ENCODE measurements at places on chromosomes 5 and 9.

DNA sequence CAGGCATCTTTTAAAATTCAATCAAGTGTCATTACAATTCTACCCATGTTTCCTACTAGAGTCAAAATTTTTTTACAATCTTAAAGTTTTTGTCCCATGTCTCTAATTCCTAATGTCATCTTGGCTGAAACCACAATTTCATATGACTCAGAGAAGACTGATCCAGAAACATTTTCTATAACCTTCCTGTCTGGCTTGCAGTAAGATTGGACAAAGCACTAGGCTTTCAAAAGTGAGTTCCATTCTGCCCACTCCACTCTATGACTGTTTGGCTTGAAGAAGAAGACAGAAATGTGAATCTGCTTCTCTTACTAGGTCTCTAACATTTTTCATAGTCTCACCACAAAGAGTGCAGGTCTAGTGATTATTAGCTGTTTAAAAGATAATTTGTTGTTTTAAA is 88.8 kb downstream of the NR3C1 start:
- no peak for DNase-seq

- no peak for DNase-seq
Observed at GRCh38 chr9:133576031-133576874, 32.9 kb downstream of the FAM163B start.

- DNase-seq = no peak
Observed at GRCh38 chr5:139148986-139149385, 49.2 kb downstream of the SIL1 start.

GRCh38 chr5:65791712-65792673 is 70.0 kb downstream of the NLN start:
- DNase-seq = peak; percentile 41

DNA sequence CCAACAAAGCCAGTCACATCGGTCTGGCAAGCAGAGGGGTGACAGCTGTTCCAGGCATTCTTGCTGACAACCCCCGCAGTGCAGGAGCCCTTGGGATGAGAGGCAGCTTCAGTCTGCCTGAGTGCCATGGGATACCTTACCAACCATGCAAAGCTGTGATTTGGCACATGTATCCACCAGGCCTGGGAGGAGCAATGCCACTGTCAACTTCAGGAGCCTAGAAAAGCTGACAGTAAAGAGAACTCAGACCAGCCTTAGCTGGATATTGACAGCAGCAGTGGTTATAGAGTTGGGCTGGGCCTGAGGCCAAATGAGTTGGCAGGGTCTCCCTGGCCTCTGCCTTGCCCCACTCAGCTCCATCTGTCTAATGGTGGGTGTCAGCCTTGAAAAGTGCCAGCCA is 10.1 kb upstream of the PLPPR1 start:
- peak; percentile 61 for DNase-seq

GRCh38 chr5:120765189-120765588 is 301.1 kb downstream of the PRR16 start:
- no peak for DNase-seq

GRCh38 chr5:146025114-146025680 is 80.2 kb downstream of the PLAC8L1 start:
- DNase-seq = no peak

- no peak for DNase-seq
Observed at GRCh38 chr9:89408628-89409101, 89.2 kb downstream of the SEMA4D start.

- no peak for DNase-seq
Observed at GRCh38 chr5:101045689-101046088, 142.6 kb upstream of the ST8SIA4 start.

GRCh38 chr9:96085491-96086143 is 210.1 kb downstream of the ERCC6L2 start:
- no peak for DNase-seq

GRCh38 chr5:171762903-171763302 is 22.7 kb upstream of the SMIM23 start:
- DNase-seq = peak; percentile 64

GRCh38 chr9:16954040-16954439 is 83.6 kb upstream of the BNC2 start:
- no peak for DNase-seq

DNA sequence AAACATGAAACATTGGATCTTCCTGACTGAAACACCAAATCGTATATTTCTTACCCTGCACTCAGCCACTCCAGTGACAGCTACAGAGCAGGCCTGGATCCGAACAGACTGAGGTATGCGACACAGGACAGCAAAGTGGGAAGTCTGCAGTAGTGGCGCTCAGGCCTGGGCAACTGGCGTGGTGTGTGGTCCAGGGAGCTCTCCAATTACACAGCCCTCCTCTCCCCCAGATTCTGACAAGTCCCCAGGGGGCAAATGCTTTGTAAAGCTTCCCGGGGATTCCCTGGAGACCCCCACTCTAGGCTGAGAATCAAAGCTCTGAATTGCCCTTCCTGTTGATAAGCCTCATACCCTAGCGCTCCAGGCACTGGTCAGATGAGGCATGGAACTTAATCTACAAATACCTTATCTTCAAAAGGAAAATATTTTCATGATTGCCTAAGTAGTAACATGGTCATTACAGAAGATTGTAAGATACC is 104.8 kb upstream of the ERCC6L2 start:
- no peak for DNase-seq

DNA sequence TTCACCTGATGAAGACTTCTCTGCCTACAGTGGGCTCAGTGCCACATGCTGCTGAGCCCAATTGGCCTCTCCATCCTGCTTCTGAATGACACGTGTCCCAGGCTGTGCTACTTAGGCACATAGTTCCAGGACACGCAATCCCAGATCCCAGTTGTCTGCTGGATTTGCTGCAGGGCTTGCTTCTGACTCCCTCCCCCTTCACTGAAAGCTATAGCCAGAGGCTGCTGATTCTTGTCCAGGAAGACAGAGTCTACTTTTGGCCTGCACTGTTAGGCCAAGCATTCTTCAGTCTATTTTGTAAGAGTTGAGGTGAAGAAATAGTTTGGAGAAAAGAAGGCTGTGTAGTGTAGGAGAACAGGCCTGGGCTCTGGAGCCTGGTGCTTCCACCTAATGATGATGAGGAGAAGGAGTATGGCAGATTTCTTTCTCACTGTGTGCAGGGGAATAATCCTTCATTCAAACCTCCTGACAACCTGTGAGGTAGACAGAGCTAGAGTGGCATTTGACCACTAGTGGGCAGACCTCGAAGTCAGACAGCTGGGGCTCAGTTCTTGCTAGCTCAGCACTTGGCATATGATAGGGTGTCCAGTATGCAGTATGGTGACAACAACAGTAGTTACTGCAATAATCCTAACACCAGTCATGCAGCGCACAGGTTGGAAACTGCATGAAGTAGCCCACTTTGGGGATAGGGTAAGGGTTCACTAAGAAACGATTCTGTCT is 19.5 kb upstream of the ASPN start:
- no peak for DNase-seq

GRCh38 chr5:168031614-168032013 is 259.8 kb upstream of the WWC1 start:
- DNase-seq = no peak

GRCh38 chr5:78691084-78691960 is 42.8 kb upstream of the LHFPL2 start:
- no peak for DNase-seq

GRCh38 chr5:141483902-141484301 is 928 bp upstream of the PCDHGC4 start:
- DNase-seq = no peak

GRCh38 chr5:123753937-123754891 is 242.2 kb downstream of the CSNK1G3 start:
- DNase-seq = no peak

DNA sequence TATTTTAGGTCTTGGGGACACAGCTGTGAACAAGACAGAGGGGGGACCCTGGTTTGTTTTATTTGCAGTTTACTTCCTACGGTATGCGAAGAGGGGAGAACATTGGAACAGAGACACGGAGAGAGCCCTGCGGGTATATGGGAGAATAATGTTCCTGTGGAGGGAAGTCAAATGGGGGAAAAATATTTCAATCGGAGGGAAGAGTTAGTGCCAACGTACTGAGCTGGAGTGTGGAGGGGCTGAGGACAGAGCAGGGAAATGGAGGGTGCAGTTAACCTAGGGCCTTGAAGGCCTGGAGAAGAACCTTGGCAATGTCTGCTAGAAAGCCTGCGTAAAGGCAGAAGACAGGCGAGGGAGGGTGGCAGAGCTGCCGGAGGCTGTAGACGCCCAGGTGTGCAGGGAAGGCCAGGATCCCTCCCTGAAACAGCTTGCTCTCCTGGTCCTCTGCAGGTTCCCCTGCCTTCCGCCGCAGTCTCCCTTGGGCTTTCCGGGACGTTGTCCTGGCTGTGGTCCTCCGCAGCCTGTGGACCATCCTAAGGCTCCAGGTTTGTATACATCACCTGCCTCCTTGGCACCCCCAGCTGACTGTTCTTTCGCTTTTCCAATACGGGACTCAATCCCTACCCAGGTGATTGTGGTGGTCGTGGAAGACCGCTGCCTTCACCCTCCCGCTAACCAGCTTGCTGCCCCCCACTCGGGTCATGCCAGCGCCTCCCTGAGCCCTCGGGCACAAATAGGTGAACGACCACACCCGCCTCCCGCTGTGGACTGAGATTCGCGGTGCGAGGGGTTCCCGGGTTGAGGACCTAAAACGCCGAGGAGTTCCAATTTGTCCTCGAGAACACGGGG is 1.9 kb upstream of the RACK1 start:
- no peak for DNase-seq

GRCh38 chr5:136206361-136206760 is 13.4 kb upstream of the SMIM32 start:
- DNase-seq = no peak

- peak; percentile 59 for DNase-seq
Observed at GRCh38 chr9:36023260-36024048, 13.3 kb upstream of the RECK start.

GRCh38 chr5:156522651-156523529 is 195.9 kb downstream of the SGCD start:
- no peak for DNase-seq

- no peak for DNase-seq
Observed at GRCh38 chr5:856531-857425, 6.0 kb upstream of the ZDHHC11 start.

DNA sequence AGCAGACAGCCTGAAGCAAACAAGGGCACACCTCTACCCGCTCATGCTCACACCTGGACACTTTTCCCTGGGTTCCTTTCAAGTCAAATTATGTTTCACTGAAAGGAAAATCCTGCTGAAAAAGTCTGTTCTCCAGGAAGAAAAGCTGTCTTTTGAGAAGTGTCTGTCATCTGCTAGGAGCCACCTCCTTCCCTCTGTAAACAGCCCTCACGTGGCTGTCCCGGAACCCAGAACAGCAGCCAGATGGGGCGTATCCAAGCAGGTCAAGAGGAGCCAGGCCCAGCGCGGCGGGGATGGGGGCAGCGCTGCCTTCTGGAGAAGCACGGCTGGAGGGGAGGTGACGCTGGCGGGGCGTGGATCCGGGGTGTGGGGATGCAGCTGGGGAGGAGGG is at the start of gene PNPLA7:
PNPLA7 (minus strand) TSS at position 172 of the 391 bp plus-strand sequence. CDS start 205 bp downstream, outside the sequence.
- peak; percentile 82 for DNase-seq

GRCh38 chr9:129886226-129887174 is 51.2 kb downstream of the USP20 start:
- DNase-seq = no peak

DNA sequence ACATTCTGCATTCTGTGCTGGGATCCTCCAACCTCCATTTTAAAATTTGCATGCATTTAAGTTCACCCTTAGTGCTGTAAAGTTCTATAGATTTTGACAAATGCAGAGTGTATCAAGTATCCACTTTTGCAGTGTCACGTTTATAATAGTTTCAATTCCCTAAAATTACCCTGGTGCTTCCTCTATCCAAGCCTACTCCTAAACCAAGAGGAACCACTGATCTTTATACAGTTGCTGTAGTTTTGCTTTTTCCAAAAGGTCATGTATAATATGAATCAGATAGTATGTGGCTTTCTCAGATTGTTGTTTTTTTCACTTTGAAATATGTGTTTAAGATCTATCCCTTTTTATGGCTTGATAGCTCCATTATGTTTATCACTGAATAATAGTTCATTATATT is 468.4 kb upstream of the CDH6 start:
- no peak for DNase-seq

- no peak for DNase-seq
Observed at GRCh38 chr5:145689235-145689634, 145.9 kb downstream of the PRELID2 start.

GRCh38 chr9:110293248-110293647 is 36.9 kb upstream of the TXN start:
- DNase-seq = no peak

GRCh38 chr5:132369474-132370180 is at the start of gene SLC22A5:
TSS of gene SLC22A5 (plus strand) at chr5:132369710. CDS start at chr5:132369973, 263 bp downstream.
- peak; percentile 73 for DNase-seq

- DNase-seq = no peak
Observed at GRCh38 chr5:81230416-81230815, 2.7 kb upstream of the CKMT2 start.

- no peak for DNase-seq
Observed at GRCh38 chr5:66981266-66982055, 215.1 kb downstream of the CD180 start.

- DNase-seq = no peak
Observed at GRCh38 chr5:177066224-177066623, 20.5 kb upstream of the FGFR4 start.

DNA sequence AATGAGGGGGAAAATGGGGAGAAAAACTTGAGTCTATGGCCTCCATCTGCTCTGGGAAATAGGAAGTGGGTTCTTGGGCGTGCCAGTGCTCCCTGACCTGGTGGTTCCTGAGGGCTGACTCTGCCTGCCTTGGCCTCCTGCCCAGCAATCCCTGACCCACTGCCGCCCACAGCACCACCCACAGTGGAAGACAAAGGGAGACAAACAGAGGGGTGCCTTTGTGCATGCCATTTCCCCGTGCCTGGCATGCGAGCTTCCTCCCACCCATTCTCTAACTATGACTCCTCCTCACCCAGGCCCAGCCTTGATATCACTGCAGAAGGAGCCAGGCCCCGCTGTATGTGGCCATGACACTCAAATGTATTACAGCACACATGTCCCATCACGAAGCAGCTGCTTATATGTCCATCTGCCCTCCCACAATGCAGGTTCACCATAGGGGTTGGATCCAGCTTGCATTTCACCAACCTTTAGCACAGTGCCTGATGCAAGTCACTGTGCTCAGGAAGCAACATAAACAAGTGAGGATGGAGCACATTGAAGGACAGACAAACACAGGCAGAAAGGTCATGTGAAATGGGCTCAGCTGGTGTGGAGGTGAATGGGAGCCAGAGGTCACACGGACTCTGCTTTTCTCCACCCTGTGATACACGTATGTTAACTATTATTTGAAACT is 84.4 kb downstream of the ADRB2 start:
- DNase-seq = no peak

GRCh38 chr5:170425731-170426130 is 36.6 kb upstream of the KCNMB1 start:
- no peak for DNase-seq

DNA sequence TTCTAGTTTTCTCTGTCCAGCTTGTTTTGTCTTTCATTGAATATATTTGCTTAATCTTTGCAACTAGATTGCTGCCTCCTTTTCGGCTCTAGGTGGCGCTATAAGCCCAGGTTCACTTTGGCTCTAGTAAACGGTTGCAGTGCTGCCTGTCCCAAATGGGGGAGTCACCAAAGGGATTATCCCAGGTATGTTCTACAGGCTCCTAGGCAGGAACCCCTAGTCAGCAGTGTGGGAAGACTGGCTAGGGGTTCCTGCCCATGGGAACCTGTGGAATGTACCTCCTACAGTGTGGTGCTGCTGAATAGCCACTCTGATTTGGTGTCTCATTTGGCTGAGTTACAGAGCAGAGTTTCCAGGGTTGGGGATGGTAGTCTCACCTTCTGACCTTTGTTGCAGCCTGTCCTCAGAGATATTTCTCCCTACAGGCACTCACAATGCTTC is 85.2 kb downstream of the ARSB start:
- DNase-seq = no peak

GRCh38 chr5:112006721-112007120 is 249.7 kb upstream of the NREP start:
- DNase-seq = no peak

- DNase-seq = no peak
Observed at GRCh38 chr5:142170254-142170953, 61.8 kb downstream of the NDFIP1 start.
